Stimulated activated naive CD8-positive, alpha-beta T cell treated with anti-CD3 and anti-CD28 coated beads, Interleukin-15, amount 100 ng/mL, for 72 hours (primary cell): ENCODE measurements at places on chromosomes 5 and 9.

DNA sequence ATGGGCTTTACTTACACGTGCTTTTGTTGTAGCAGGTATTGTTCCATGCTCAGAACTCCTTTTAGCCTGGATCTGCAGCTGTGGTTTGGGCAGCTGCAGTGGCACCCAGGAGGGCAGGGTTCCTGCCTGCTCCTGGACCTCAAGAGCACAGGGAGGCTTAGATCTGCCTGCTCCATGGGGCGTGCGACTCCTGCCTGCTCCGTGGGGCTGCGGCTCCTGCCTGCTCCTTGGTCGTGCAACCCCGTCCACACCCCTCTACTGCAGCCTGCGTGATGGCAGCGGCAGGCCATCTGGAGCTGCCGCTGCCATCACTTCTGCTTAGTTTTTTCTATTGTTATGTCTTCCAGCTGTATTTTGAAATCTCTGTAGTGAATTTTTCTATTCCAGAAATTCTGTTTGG lies 11.7 kb upstream of the UGT3A2 start:
- DNase-seq = no peak

- no peak for DNase-seq
These were observed 607.1 kb downstream of the TLE1 start for GRCh38 chr9:81082221-81082620.

DNA sequence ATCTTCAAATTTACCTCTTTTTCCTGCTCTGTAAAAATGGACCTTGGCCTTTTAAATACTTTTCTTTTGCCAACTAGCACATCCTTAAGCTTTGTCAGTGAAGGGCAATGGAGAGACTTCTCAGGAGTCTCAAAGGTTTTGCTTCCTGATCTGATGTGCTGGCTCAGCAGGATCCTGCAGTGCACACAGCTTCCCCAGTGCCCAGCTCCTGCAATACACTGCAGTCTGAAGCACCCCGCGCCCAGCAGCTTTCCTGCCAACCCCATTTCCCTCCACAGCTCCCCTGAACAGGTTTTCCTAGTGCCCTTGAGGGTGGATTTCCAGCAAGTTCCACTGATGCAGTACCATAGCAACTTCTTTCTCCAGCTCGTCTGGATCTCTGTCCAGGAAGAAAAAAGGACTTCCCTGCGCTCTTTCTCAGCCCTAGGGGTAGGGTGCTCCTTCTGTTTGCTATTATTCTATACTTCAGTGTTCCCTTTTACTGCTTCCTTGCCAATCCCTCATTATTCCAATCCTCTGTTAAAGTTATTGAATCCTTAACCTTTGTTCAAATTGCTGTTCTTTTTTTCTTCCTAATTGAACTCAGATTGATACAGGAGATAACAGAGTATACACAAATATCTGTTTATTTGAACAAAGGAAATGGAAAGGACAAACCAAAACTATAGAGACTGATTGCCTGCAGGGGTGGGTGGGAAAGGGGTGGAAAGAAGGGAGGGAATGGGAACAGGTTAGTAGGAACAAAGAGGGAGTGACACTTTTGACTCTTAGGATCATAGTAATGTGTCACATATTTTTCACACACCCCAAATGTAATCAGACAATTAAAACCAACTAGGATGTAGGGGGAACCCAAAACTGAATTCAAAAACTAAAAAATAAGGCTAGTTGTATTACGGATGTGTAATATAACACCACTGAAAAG lies 8.5 kb downstream of the SNAPC3 start:
- no peak for DNase-seq

DNA sequence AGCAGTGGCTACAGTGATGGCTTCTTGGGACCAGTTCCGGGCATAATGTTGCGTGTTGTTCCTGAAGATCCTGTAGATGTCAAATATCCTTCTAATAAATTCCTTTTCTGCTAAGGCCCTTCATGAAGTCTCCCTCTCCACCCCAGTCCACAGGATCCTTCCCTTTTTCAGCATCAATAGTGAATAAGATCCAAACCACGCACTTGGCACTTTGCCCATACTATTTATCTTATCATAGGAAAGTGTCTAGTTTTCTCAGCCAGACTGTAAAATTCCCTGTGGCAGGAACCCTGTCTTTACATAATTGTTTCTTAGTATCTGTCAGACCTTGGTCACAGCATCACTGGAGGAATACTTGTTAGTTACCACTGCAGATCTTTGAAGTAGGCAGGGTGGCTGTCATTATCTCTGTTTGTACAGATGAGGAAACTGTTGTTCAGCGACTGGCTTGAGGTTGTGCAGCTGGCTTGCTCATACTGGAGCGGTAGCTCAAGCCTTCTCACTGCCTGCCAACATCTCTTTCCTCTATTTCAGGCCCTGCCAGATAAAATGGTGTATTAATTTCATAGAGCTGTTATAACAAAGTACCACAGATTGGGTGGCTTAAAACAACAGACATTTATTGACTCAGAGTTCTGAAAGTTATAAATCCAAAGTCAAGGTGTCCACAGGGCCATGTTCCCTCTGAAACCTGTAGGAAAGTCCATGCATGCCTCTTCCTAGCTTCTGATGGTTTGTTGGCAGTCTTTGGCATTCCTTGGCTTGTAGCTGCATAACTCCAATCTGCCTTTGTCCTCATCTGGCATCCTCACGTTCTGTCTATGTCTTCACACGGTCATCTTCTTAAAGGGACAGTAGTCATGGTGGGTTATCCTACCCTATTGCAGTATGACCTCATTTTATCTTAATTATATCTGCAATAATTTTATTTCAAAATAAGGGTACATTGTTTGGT lies 33.5 kb upstream of the APC start:
- DNase-seq = no peak

DNA sequence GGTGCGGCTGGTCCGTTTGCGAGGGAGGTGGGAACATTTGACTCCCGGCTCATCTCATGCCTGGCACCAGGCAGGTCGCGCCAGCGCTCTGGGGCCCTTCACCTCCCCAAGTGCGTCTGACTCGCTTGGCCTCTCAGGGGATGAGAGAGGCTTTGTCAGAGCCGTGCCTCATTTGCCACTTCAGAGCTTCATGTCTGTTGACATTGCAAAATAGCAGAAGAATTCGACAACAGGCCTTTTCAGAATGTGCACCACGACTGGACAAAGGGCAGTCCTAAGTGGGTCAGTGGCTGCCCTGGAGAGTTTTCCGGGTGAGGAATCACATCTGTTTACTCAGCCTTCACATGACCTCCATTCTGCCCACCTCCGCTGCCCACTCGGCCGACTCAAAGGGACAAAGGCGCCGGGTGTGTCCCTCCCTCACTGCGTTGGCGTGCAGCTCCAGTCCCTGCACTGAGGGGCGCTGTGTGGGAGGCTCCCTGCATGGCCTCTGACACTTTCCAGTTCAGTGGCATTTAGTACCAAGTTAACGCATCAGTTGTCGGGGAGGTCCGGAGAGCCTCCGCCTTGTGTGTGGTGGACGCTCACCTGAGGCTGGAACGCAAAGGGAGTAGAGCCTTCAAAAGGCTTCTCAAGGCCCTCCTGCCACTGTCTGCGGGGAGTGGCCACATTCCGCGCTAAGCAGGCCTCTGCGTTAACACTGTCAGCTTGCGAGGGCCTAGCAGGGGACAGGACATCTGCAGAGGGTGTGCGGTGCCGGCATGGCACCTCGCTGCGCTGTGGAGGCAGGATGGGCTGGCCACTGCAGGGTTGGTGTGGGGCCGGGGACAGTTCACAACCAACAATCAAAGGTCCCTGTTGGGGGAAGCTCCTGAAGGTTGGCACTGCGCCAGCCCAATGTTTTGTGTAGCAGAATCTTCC lies 171.5 kb downstream of the NXNL2 start:
- no peak for DNase-seq

DNA sequence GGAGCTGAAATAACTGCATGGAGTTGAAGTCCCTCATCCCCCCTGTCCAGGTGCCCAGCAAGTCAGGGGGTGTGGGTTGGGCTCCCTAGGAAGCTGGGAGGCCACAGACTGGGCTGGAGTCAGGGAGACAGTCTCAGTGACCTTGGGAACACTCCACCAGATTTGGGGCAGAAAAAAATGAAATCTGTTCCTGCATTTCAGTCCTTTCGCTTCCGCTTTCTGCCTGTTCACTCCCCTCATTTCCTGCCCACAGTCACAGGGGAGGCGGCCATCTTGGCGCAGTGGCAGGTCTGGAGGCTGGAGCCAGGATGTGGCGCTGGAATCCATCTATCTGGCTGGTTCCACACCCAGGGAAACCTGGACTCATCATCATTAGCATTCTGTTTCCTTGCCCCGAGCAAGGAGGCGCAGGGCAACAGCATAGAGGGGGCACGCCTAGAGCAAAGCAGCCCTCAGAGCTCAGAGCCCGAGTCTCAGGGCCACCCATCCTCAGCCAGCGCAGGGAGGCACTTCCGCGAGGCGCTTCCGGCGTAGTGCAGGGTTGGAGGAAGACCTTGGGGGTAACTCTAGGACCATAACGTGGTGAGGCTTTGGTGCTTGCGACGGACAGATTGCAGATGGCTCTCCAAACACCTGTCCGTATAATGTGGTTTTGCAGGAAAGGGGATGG lies 86.2 kb upstream of the HSPA9 start:
- DNase-seq = no peak

DNA sequence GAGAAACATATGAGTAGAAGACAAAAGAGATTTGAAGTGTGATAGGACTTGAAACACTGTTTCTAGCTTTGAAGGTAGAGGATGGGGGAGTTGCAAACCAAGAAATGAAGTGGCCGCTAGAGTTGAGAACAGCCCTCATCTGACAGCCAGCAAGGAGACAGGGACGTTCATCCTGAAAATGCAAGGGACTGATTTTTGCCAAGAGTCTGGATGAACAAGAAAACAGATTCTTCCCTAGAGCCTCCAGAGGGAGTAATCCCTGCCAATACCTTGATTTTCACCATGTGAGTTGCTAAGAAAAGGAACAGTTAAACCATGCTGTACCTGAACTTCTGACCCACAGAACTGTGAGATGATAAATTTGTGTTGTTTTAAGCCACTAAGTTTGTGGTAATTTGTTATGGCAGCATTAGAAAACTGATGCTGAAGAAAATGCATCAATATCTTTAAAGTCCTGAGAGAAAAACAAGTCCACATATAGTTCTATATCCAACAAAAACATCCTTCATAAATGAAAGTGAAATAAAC lies 154.0 kb upstream of the ADAMTSL1 start:
- DNase-seq = no peak

GRCh38 chr9:112037281-112038016 lies 137.6 kb downstream of the SUSD1 start:
- DNase-seq = peak; percentile 70

DNA sequence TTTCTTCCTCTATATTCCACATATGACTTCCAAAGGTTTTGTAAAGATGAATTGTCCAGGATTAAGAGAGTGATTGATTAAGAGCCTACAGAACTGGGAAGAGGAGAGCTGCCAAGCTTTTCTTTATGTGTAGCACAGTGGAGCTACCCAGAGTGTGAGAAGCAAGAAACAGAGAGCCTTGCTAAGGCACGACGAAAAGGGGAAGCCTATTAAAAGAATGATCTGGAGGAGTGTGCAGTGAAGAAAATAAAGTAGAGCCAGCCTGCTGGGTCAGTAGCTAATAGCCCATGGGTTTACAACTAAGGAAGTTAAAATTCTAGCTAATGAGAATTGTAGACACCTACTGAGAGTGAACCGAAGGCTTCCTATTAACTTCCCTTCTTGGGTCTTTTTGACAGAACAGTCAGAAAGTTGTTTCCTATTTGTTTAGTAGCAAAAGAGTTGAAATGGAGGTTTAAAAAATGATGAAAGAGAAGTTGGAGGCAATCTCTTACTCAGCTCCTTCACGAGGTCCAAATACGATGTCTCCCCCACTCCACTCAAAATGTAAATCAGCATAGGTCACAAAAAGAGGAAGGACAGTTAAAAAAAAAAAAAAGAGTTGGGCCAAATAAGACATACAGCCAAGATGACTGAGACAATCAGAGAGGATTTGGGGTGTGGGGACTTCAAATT lies 957 bp upstream of the PRR16 start:
- DNase-seq = no peak

DNA sequence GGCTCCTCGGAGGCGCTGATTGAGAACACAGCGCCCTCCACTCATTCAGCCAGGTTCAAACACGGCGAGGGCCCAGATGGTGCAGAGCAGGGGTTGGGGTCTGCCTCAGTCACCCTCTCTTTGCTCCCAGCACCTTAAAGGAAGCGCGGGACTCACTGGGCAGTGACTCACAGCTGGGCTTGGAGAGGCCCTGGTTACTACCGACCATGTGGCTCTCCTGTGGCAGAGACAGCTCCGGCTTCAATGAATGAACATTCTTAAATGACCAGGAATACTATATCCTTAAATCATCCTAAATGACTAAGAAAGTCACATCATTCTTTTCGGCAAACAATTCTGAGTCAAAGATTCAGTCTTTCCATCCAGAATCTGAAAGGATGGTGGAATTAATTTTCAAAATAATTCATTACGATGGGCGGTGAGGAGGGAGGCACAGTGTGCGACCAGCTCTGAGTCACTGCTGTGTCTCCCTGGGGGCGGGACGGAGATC lies 1.6 kb upstream of the INPP5E start:
- DNase-seq = no peak

DNA sequence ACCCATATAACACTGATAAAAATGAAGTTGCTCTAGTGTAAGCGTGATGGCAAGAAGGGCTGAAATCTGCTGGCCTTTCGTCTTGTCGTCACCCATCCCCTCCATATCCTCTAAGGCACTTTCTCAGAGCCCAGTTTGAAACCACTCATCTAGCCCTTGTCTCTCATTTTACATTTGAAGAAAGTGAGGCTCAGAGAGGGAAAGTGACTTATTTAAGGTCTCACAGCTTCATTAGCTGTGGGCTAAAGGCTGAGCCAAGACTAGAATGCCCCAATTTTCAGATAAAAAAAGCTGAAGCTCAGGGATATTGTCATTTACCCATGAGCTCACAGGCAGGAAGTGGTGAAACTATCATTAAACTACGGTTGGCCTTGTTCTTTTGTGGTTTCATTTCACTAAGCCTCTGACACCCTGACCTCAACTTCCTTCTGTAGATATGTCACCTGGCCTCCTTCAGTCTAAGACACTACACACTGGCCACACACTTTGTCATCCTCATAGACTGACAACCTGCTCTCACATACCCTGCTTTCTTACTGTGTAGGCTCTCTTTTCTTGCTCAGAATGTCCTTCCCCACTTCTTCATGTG lies 176.7 kb upstream of the DMAC1 start:
- peak; percentile 62 for DNase-seq

DNA sequence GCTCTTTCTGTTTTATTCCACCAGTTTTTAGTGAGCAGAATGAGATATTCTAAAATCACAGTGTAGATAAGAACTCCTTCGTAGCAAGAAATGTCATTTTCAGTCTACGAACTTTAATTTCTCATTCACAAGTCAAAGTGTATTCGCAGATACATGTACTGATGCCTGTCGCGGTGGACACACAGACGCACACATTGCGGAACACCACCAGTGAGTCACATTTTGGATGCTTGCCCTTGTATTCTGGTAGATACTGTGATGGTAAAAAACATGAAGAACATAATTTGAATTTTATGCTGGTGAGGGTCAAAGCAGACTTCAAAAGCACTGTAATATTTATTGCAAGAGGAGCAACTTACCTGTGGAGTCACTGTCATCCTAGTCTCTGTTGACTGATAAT lies 4.7 kb upstream of the C9orf57 start:
- DNase-seq = no peak

GRCh38 chr5:43676083-43676840 lies 73.3 kb downstream of the NNT start:
- DNase-seq = no peak

- no peak for DNase-seq
These were observed 60.0 kb downstream of the MEGF9 start for GRCh38 chr9:120654272-120654671.
